CD8-positive, alpha-beta memory T cell (primary cell): ENCODE measurements at places on chromosomes 5 and 9. TPM values are rescaled to one million over a fixed set of nuclear protein-coding genes. Genes with fewer than 3 reads are reported as not detected.

GRCh38 chr5:65967288-65968066, 41.1 kb downstream of the ERBIN start:
- H3K27me3 ChIP-seq = no peaks in the 10 kb centered on the region
- no peak overlapping the region for H3K4me3 ChIP-seq
- H3K36me3 ChIP-seq = no peaks in the 10 kb centered on the region

GRCh38 chr5:124561451-124561850, 185.0 kb downstream of the ZNF608 start:
- no peak overlapping the region for H3K4me3 ChIP-seq
- H3K27me3 ChIP-seq = no peaks in the 10 kb centered on the region
- no peaks in the 10 kb centered on the region for H3K4me1 ChIP-seq
- DNase-seq = no peak
- H3K36me3 ChIP-seq = no peaks in the 10 kb centered on the region

The THBS4 gene
- 0.55 TPM for total RNA-seq

DNA sequence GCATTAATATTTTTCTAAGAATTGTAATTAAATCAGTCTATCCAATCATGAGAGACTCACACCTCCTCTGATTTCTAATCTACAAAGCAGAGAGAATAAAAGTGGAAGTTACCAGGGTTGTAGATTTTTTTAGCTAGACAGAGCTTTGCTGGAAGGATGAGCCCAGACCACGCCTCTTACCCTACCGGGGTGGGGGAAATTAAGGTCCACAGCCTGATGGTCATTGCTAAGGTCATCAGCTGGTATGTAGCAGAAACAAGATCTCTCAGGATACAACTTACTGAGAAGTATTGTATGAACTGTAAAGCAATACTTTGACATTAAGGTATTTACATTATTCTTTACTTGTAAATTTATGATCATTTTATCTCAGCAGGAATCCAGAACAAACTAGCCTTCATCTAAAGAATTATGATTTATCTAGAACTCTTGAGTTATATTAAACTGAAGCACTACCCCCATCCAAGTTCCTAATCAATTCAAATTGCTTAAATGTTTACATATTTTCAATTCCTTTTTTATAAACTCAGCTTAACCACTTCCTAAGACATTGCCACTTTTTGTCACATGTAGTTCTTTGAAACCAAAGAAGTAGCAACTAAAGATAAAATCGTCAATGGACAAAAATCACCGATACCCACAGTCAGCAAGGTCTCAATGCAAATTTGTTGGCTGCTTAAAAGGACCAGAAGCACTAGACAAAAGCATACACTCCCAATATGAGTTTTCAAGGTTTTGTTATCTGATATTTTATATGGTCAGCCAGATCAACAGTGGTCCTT, 225.8 kb upstream of the DAPK1 start:
- peaks cover 30% of the 10 kb centered on the region for H3K4me1 ChIP-seq
- no peak overlapping the region for H3K4me3 ChIP-seq
- DNase-seq = no peak
- H3K36me3 ChIP-seq = no peaks in the 10 kb centered on the region
- no peak overlapping the region for H3K27ac ChIP-seq

- H3K27me3 ChIP-seq = no peaks in the 10 kb centered on the region
- H3K4me3 ChIP-seq = no peak overlapping the region
- no peak overlapping the region for H3K27ac ChIP-seq
- H3K4me1 ChIP-seq = no peaks in the 10 kb centered on the region
- no peak for DNase-seq
These were observed 157.5 kb downstream of the ENC1 start for GRCh38 chr5:74482990-74483389.

The IL3 gene
- total RNA-seq = 71.9 TPM

DNA sequence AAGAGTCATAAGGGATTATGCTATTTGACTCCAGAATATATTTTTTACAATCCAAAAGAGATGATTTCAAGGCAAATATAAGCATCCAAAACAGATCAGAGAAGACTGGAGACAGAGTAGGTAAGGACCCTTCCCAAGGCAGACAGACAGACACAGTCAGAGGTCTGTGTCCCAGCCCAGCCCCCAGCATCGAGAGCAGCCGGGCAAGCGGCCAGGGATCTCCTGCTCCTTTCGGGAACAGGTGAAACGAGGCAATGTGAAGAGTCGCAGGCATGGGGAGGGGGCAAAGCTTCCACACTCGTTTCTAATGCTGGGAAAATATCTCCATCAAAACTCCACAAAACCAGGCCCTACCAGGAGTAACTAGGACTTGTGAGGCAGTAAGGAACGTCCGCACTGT, 5.8 kb downstream of the PAEP start:
- peak; percentile 8 for DNase-seq
- no peak overlapping the region for H3K27ac ChIP-seq
- H3K36me3 ChIP-seq = no peaks in the 10 kb centered on the region
- H3K4me1 ChIP-seq = no peaks in the 10 kb centered on the region
- no peak overlapping the region for H3K4me3 ChIP-seq

GRCh38 chr9:14432666-14433350, 118.9 kb upstream of the NFIB start:
- no peaks in the 10 kb centered on the region for H3K36me3 ChIP-seq
- H3K4me1 ChIP-seq = no peaks in the 10 kb centered on the region
- no peak overlapping the region for H3K4me3 ChIP-seq
- H3K27ac ChIP-seq = no peak overlapping the region
- no peak for DNase-seq

GRCh38 chr9:110427497-110428104, 89.9 kb upstream of the TXNDC8 start:
- H3K4me3 ChIP-seq = no peak overlapping the region
- H3K36me3 ChIP-seq = no peaks in the 10 kb centered on the region
- no peak for DNase-seq
- no peaks in the 10 kb centered on the region for H3K27me3 ChIP-seq
- H3K27ac ChIP-seq = no peak overlapping the region
- no peaks in the 10 kb centered on the region for H3K4me1 ChIP-seq

The TMEM215 gene
- total RNA-seq = not detected

The FAM120AOS gene
- total RNA-seq = 41.0 TPM

The IZUMO3 gene
- total RNA-seq = not detected

- peaks cover 47% of the 10 kb centered on the region for H3K36me3 ChIP-seq
- H3K27me3 ChIP-seq = no peaks in the 10 kb centered on the region
- H3K4me3 ChIP-seq = no peak overlapping the region
- DNase-seq = no peak
These were observed 22.3 kb downstream of the LEAP2 start for GRCh38 chr5:132895719-132896305.

The LRRC70 gene
- total RNA-seq = 0.13 TPM

GRCh38 chr5:83662558-83662957, 58.1 kb downstream of the HAPLN1 start:
- H3K4me3 ChIP-seq = no peak overlapping the region
- DNase-seq = no peak
- no peaks in the 10 kb centered on the region for H3K27me3 ChIP-seq
- H3K4me1 ChIP-seq = no peaks in the 10 kb centered on the region
- no peaks in the 10 kb centered on the region for H3K36me3 ChIP-seq
- H3K27ac ChIP-seq = no peak overlapping the region

DNA sequence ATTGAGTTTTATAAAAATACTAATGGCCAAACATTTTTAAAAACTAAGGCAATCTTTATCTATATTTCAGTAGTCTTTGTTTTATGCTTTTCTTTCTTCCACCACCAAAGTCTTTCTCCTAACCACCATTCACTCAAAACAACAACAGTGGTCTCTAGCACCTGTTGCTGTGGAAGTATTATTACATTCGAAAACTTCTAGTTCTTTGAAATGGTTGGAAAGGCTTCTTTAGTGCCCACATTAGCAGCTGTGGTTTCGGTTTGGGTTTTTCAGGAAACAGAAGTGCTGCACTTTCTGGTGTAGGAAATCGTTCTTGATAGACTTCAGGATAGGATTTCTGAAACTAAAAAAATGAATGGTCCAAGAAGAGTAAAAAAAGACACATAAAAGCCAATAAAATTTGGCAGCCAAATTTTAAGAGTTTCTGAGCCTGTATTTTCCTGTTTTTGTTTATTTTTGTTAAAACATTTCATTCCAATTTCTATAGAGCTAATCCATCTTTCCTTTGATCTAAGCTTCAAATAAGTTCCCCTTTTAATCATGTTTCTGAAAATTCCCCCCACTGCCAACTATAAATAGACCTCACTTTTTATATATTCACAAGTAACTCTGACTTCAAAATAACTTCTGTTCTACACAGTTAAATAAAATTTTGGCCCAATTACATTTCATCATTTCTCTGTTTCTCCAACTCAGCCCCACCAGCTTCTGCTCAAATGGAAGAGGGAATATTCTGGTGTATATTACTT, 102.2 kb downstream of the DEPDC1B start:
- no peak overlapping the region for H3K4me3 ChIP-seq
- H3K27me3 ChIP-seq = no peaks in the 10 kb centered on the region
- no peak overlapping the region for H3K27ac ChIP-seq
- H3K4me1 ChIP-seq = no peaks in the 10 kb centered on the region
- no peak for DNase-seq

The C9orf43 gene
- total RNA-seq = 0.84 TPM

DNA sequence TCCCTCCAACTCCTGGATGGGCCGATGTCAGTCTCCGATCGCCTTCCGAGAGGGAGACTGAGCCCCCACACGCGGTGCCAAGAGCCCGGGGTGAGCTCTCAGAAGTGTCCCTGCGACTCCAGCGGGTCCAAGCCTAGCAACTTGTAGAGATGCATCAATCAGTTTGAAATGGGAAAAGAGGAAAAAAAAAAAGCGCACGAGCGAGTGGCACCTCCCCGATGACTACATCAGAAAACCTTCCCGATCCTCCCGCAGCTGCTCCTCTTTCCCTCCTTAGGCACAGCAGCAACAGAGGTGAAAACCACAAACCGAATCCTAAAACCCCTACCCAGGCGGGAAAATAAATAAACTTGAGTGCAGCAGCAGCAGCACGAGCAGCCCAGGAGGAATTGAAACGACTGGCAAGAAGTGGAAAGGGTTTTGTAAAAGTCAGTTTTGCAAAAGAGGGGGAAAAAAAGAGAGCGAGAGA, 1.0 kb upstream of the EFNA5 start:
- no peak for DNase-seq
- H3K27me3 ChIP-seq = peaks cover 38% of the 10 kb centered on the region
- peaks cover 18% of the 10 kb centered on the region for H3K4me1 ChIP-seq
- H3K4me3 ChIP-seq = peak overlapping the region; percentile 54
- no peak overlapping the region for H3K27ac ChIP-seq

DNA sequence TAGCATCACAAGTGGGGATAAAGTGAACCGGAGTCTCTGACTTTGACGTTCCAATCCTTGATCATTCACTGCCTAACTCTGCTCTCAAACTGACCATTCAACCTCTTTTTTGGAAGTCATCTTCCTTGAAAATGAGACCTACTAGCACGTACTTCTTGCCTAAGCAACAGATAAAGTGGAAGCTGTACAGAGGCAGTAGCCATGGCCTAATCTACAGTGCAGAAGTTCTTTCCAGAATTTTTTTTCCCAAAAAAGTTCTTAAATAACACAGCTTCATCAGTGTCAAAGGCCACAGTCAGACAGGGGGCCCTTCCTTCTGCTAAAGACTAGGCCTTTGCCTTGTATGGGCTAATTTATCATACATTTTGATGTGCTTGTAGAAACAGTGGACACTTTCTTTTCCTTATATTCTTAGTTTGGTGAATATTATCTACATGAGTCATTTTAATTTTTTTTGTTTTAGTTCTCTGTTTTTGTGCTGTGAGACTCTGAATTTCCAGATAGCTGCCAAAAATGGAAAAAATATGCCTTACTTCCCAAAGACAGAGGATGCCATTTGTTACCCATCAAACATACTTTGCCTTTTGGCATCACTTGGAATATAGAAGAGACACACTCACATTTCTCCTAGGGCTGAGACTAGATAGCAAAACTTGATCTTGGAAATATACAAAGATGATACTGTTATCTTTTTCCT, 96.3 kb upstream of the VCAN start:
- H3K36me3 ChIP-seq = no peaks in the 10 kb centered on the region
- no peaks in the 10 kb centered on the region for H3K27me3 ChIP-seq
- H3K4me3 ChIP-seq = no peak overlapping the region
- no peaks in the 10 kb centered on the region for H3K4me1 ChIP-seq
- no peak overlapping the region for H3K27ac ChIP-seq

GRCh38 chr5:13189532-13189931, 755.0 kb downstream of the DNAH5 start:
- no peak overlapping the region for H3K4me3 ChIP-seq
- H3K27me3 ChIP-seq = no peaks in the 10 kb centered on the region
- no peak overlapping the region for H3K27ac ChIP-seq

The CCDC192 gene
- total RNA-seq = not detected

- DNase-seq = no peak
- H3K27me3 ChIP-seq = no peaks in the 10 kb centered on the region
- H3K4me3 ChIP-seq = no peak overlapping the region
- H3K27ac ChIP-seq = no peak overlapping the region
- no peaks in the 10 kb centered on the region for H3K36me3 ChIP-seq
- no peaks in the 10 kb centered on the region for H3K4me1 ChIP-seq
These were observed 174.4 kb downstream of the GAPVD1 start for GRCh38 chr9:125435776-125436612.

DNA sequence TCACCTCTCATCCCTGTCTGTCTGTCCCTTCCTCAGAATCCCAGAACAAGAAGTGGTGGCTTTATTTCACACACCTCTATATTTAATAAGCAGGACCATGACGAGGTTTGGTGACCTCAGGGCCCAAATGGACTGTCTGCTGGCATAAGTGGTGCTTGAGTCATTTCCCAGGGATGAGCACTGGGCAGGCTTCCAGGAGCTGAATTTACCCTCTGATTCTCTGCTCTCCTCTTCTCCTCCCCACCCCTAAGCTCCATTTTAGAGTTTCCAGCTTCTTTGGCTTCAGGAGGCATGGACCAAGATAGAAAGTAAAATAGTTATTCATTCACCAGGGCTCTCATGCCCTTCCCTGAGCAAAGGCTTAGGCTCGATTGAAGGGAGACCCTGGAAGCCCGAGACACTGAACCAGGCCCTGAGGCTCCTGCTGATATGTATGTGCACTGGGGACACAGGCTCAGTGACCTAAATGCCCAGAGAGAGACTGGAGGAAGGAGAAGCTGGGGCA, 69.1 kb downstream of the PPARGC1B start:
- H3K27ac ChIP-seq = no peak overlapping the region
- H3K4me3 ChIP-seq = no peak overlapping the region
- H3K27me3 ChIP-seq = no peaks in the 10 kb centered on the region
- H3K4me1 ChIP-seq = no peaks in the 10 kb centered on the region
- H3K36me3 ChIP-seq = no peaks in the 10 kb centered on the region

The SPDL1 gene
- 39.1 TPM for total RNA-seq

The ELOVL7 gene
- 0.18 TPM for total RNA-seq

DNA sequence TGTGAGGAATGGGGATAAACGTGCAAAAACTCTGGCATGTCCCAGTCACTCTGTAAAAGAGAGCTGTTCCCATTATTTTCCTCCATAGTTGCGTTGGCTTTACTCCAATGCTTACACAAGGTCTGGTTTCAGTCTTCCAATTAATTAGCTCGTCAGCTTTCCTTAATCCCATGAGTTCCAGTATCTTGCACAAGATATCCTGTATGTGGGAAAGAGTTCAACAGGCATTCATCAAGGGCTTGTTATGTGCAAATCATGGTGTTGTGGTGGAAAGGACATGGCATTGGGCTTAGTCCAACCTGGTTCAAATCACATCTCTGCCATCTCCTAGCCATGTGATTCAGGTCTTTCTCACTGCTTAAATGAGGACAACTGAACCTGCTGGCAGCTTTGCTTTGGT, 77.5 kb upstream of the PANK3 start:
- no peak overlapping the region for H3K27ac ChIP-seq
- no peaks in the 10 kb centered on the region for H3K36me3 ChIP-seq
- no peak overlapping the region for H3K4me3 ChIP-seq
- H3K27me3 ChIP-seq = no peaks in the 10 kb centered on the region
- DNase-seq = no peak
- no peaks in the 10 kb centered on the region for H3K4me1 ChIP-seq

- H3K27ac ChIP-seq = no peak overlapping the region
- H3K4me1 ChIP-seq = no peaks in the 10 kb centered on the region
- no peak for DNase-seq
- no peaks in the 10 kb centered on the region for H3K36me3 ChIP-seq
- no peaks in the 10 kb centered on the region for H3K27me3 ChIP-seq
These were observed 1399.2 kb upstream of the CDH6 start for GRCh38 chr5:29794141-29794787.

The TLN1 gene
- 248 TPM for total RNA-seq
